ENCODE measurements at places on chromosomes 5 and 9.

DNA sequence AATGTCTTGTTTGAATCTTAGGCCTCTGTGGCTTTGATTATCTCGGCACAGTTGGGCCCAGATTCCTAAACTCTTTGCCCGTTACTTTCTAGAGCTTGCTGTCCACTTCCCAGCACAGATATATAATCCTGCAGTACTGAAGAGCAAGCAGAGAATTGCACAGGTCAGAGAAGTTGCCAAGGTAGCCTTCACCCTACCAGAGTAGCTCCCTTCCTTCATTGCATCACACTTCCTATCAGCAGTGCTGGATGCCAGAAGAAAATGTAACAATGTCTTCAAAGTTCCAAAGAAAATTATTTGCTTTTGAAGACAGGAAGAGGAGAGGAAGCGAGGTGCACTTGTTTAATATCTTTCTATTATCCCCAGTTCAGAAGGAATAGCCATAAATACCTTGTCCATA lies 38.1 kb upstream of the SPATA31D4 start:
- no peaks in the 10 kb centered on the region for H3K36me3 ChIP-seq
- DNase-seq, result no peak
- H3K4me3 ChIP-seq, result no peak overlapping the region
- H3K4me1 ChIP-seq, result no peaks in the 10 kb centered on the region
- no peaks in the 10 kb centered on the region for H3K27me3 ChIP-seq

DNA sequence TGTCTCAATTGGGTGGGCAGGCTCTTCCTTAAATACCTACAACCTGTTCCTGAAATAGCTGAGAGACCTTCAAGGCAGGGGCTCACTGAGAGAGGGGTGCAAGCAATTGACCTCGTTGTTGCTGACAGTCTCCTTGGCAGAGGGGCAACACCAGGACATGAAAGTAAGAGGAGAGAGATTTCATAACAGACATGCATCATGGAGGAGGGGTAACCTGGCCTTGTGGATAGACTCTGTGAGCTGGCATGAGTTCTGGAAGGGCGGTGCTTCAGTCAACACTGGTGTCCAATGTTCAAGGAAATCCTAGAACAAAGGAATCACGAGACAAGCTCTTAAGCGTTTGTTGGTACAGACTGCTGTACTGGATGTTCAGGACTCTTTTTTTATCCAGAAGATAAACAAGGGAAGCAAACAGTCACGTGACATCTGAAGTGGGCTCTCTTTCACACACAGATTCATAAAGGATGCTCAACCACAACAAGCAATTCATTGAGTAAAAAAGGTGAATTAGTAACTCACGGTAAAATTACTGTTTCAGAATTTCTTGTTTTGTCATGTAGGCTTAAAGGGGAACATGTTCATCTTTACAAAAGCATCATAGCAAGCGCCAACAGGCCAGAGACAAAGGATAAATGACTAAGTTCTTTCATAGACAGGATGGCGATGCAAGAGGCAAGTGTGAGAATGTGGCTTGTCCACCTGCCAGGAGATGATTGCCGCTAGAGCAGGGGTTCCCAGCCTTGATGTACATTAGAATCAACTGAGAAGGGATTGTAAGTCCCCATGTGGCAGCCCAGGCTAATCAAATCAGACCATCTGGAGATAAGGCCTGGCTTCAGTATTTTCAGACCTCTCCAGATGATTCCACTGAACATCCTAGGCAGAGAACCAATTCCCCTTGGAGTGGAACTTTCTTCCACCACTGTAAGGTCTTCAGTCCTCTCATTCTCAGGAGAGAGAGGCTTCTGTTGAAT lies 20.7 kb downstream of the ANKRA2 start:
- DNase-seq, result no peak
- no peak overlapping the region for H3K4me3 ChIP-seq
- no peaks in the 10 kb centered on the region for H3K27me3 ChIP-seq
- H3K4me1 ChIP-seq, result peaks cover 15% of the 10 kb centered on the region
- no peak overlapping the region for H3K27ac ChIP-seq
- H3K36me3 ChIP-seq, result no peaks in the 10 kb centered on the region

DNA sequence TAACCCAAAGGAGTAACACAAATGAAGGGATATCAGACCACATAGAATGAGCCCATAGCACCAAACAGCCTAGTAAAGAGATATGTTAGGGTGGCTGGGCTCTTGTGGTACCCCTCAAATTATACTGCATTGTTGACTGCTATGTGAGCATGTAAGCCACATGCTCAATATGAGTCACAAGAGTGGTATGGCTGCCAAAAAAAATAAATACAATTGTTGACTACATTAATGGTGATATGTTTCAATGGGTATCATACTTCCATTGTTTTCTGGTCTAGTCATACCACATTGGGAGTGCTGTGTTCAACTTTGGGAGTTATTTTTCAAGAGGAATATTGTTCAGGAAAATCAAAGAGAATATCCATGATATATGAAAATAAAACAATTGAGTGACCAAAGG lies 162.4 kb upstream of the PIK3R1 start:
- H3K27ac ChIP-seq, result no peak overlapping the region
- peaks cover 16% of the 10 kb centered on the region for H3K4me1 ChIP-seq
- H3K27me3 ChIP-seq, result no peaks in the 10 kb centered on the region
- no peak overlapping the region for H3K4me3 ChIP-seq

DNA sequence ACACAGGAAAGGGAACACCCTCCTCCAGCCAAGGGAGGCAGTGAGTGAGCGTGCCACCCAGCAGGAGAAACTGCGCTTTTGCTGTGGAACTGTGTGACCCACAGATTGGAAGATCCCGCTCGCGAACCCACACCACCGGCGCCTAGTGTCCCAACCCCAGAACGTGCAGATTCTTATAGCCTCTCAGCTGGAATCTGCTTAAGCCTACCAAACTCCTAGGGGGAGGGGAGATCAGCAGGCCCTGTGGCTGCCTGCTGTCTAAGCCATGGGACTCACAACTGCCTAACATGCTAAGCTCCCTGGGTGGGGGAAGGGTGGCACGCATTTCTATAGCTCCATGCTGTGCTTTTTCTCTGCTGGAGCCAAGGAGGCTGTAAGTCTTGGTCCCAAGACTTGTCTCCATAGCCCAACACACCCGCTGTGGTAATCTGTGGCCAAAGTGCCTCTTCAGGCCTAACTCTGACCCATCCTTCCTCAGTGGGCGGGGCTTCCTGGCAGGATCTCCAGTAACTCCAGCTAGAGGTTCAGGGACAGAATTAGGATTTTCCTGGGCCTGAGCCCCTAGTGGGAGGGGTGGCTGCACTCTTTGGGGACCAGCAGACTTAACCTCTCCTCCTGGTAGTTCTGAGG lies 485.0 kb downstream of the TAF11L14 start:
- DNase-seq, result peak; percentile 28
- H3K27me3 ChIP-seq, result no peaks in the 10 kb centered on the region
- no peaks in the 10 kb centered on the region for H3K36me3 ChIP-seq
- no peak overlapping the region for H3K4me3 ChIP-seq
- no peaks in the 10 kb centered on the region for H3K4me1 ChIP-seq
